AG08396 (cell line): ENCODE measurements at places on chromosomes 11 and 22.
A peak's percentile ranks its signal among the peaks of the same experiment; 100 is the strongest.

DNA sequence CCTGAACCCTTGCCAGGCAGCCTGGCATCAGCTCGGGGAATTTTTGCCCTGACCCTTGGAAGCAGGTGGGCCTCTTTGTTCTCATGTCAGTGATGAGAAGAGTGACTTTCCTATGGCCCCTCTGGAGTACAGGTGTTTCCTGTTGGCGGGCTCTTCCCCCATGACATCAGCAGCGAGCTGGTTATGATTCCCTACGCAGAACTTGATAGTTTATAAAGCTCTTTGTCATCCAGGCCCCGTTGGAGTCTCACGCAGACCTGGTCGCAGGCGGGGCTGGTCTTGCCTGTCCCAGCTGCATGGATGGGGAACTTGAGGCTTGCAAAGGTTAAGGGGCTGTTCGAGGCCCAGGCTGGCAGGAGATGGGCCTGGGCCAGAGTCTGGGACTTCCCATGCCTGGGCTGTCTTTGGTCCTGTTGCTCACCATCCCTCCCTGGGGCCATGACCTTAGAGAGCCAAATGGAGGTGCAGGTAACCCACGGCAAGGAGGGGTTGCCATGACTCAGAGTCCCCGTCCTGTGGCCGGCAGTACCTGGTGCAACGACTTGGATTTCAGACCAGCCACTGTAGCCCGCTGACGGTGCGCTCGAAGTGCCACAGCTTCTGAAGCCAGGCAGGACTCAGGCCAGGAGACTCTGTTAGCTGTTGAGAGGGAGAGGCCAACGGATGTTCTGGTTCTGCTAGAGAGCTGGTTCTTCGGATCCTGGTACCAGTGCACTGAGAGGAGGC is 45.9 kb upstream of the PPP6R3 start:
- DNase-seq: no peak

DNA sequence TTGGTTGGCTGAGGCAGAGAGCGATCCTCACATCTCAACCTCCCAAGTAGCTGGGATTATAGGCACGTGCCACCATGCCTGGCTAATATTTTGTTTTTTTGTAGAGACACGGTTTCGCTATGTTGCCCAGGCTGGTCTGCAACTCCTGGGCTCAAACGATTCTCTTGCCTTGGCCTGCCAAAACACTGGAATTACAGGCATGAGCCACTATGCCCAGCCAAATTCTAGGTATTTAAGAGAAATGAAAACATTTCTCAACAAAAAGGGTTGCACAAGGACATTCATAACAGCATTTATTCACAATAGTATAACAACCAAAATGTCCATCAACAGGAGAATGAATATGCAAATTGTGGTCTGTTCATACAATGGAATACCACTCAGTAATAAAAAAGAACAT is 31.7 kb upstream of the RBX1 start:
- DNase-seq: no peak

DNA sequence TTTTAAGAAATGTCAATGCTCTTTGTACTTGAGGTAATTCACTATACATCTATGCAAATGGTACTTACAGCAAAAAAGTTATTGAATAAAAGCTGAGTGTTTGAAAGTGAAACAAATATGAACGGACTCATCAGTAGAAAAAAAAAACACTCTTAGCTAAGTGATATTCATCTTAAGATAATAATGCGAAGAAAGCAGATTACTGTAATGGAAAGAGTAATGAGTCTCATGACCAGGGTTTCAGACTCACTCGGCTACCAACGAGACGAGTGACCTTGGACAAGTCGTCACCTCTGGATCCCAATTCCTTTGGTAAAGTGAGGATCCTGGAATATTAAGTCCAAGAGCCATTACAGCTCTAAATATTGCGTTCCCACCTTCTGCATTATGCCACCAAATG is 57.0 kb downstream of the PACSIN2 start:
- no peak for DNase-seq

- no peak for DNase-seq
Observed at GRCh38 chr11:112223121-112223520, 3.1 kb upstream of the PTS start.

GRCh38 chr11:61972672-61973475 is 5.4 kb upstream of the FTH1 start:
- no peak for DNase-seq

DNA sequence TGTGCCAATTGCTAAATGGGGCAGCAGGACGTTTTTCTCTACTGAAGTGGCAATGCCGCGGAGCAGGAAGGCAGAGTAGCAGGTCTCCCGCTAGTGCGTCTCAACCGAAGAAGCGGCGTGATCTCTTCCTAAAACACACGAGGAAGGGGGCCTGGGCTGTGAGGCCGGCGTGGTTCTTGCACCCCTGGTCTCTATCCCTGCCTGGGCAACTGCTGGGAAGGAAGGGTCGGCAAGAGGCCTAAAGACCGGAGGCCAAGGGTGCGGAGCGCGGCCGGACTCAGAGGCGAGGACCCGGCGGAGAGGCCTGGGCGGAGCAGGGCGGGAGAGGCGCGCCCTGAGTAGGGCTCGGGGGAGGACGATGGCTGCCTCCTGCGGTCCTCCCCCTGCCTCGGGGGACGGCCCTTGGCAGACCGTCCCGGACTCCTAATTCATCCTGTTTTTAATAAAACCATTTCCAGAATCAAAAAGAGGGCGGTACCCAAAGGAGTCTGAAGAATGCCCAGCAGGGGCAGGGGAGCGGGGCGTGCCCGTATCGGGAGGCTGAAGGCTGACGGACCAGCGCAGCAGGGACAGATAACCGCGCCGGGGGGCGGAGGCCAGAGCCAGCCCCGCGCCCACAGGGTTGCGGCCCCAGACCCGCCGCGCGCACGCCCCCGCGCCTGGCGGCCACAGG is 572 bp upstream of the APLP2 start:
- DNase-seq: peak; percentile 90

- no peak for DNase-seq
Observed at GRCh38 chr11:43927925-43928707, 14.3 kb upstream of the C11orf96 start.

DNA sequence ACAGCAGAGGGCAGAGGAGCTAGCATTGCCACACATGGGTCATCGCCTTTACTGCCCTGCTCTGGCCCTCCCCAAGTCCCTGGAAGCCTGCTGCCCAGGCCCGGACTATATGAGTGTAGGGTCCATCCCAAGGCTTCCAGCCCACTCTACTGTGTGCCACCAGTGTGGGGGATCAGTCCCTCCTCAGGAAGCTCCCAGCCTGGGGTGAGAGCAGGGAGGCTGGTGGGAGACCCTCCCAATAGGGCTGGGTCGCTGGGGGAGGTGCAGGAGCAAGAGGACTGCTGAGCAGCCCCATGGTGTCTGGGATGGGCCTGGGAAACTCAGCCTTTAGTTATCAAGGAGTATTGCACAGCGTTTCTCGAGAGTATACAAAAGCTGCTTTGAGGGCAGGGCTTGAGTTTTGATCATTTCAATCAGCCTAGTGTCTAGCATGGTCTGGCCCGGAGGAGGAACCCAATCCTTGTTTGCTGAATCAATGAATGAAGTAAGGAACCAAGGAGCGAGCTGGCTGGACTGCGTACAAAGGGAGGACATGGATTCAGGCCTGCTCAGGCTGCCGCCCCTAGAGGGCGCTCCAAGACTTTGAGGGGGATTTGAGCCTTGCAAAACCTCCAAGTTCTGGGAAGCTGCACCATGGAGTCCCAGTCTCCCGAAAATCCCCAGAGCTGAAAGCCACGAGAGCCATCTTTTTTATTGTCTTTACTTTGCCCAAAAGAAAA is 89.0 kb upstream of the PARVA start:
- DNase-seq: peak; percentile 88

DNA sequence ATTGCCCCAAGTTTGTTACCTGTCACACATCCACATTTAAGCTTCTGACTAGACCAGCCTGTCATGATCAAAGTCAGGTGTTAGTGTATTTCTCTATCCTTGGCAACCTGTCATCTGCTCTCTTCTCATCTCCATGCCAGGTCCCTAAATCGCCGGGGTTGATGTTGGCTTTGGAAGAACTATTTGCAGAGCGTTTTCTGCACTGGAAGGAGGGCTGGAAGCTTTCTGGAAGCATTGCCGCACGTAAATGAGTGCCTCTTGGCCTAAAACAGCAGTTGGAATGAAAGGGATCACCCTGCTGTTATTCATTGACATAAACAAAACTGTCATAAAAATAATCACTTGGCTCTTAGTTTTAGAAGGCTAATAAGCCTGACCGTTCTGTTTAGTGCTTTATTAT is 1.4 kb downstream of the TTC12 start:
- DNase-seq: no peak

GRCh38 chr11:102320188-102320587 is 2.9 kb downstream of the BIRC3 start:
- no peak for DNase-seq

GRCh38 chr11:116485425-116485824 is 287.4 kb downstream of the BUD13 start:
- DNase-seq: no peak

GRCh38 chr11:110409174-110409573 is 20.6 kb upstream of the FDX1 start:
- no peak for DNase-seq

DNA sequence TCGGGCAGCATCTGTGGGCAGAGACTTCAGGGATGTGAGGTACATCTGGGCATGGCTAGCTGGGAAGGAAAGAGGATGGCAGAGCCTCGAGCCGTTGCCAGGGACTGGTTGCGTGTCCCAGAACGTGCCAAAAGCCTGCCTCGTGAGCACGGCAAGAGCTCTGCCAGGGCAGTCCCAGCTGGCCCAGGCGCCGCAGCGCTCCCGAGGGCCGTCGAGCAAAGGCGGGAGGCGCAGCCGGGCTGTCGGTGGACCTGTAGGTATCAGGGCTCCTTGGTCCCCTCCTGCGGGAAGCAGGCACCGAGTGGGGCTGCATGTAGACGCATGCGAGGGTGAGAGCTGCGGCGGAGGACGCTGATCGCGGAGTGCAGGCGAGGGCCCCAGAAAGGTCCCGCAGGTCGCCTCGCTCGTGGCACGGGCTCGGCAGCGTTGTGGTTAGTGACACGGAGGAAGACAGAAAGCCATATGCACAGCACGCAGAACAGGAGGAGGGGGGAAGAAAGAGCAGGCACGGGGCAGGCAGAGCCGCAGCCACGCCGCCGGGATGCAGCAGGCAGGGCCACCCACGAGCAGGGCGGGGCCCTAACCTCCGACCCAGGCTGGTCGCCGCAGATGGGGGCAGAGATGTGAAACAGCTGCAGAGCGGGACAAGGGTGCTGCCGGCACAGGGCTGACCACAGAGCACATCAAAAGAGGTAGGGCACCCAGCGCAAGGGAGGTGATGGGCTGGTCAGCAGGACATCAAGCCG is 18.0 kb downstream of the LSP1 start:
- peak; percentile 62 for DNase-seq
